ENCODE measurements at places on chromosomes 6 and 20. TPM values are rescaled to one million over a fixed set of nuclear protein-coding genes. Genes with fewer than 3 reads are reported as not detected.

The BEND6 gene
- not detected for total RNA-seq

GRCh38 chr6:132695773-132696172 lies 18.1 kb downstream of the VNN1 start:
- DNase-seq: no peak
- peaks cover 4% of the 10 kb centered on the region for H3K27me3 ChIP-seq
- no peaks in the 10 kb centered on the region for H3K36me3 ChIP-seq
- H3K27ac ChIP-seq: no peak overlapping the region
- no peaks in the 10 kb centered on the region for H3K4me1 ChIP-seq

DNA sequence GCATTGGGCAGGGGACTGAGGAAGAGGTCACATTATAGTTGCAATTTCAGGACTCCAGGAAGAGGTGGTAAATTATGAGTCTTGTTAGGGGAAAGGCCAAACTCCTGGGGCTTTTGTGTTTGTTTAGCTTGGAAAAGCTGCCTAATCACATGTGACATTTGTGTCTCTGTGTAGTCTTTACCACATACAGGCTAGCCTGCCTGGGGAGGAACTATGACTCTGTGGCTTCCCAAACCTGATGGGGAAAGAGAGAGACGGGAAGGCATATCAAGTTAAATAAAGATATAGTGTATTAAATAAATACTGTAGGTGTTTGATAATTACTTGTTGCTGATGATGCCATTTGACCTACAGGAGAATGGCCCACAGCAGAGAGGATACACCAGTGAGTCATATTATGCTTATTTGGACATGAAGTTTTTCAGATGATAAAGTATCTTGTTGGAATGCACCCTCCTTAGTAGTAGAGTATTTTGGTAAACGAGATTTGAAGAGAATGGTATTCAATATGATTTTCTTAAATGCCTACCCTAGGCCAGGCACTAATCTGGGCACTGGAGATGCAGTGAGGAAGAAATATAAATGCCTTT lies 4.0 kb downstream of the BLTP3A start:
- H3K4me3 ChIP-seq: no peak overlapping the region
- no peak for DNase-seq
- H3K36me3 ChIP-seq: no peaks in the 10 kb centered on the region
- no peaks in the 10 kb centered on the region for H3K27me3 ChIP-seq

The RAET1L gene
- total RNA-seq: not detected

- DNase-seq: no peak
- H3K27me3 ChIP-seq: no peaks in the 10 kb centered on the region
- no peak overlapping the region for H3K4me3 ChIP-seq
- H3K27ac ChIP-seq: no peak overlapping the region
These were observed 772.0 kb downstream of the HACE1 start for GRCh38 chr6:104087765-104088164.

GRCh38 chr6:49551866-49552129 lies 1.3 kb downstream of the C6orf141 start:
- H3K4me3 ChIP-seq: no peak overlapping the region
- H3K36me3 ChIP-seq: no peaks in the 10 kb centered on the region
- DNase-seq: no peak
- peaks cover 27% of the 10 kb centered on the region for H3K27me3 ChIP-seq
- H3K27ac ChIP-seq: no peak overlapping the region
- peaks cover 15% of the 10 kb centered on the region for H3K4me1 ChIP-seq

DNA sequence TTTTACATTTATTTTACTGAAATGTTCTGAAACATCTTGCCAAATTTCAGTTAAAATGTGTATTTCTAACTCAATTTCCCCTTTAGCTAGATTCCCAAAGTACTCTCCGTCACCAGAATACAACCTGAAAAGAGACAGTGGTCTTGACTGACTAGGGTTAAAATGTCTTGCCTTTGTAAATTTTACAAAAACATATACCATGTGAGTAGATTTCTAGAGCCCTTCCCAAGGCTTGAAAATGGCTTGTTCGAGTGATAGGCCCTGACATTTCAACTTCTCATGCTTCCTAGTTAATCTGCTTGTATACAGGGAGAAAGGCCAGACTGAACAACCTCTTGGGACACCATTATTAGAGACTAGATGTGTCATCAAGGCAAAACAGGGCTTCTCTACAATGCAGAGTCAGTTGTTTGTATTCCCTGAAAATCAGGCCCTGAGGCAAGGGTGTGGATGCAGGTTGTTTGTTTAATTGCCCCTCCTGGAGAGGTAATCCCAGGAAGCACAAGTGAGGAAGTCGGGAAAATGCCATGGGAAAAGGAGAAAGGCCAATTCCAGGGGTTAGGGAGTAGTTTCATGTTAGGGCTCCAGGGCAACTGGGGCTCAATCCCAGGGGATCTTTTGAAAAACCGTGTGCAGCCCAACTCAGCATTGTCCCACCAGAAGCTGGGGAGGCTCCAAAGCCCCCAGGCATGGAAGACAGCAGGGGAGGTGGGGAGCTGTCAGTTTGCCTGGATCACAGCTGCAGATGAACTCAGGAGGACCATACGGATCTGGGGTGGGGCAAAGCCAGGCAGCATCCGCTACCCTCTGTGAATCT lies 11.6 kb upstream of the TFB1M start:
- no peak overlapping the region for H3K4me3 ChIP-seq
- DNase-seq: no peak
- H3K27me3 ChIP-seq: no peaks in the 10 kb centered on the region
- H3K4me1 ChIP-seq: no peaks in the 10 kb centered on the region

The MAS1 gene
- not detected for total RNA-seq

The COL12A1 gene
- not detected for total RNA-seq

DNA sequence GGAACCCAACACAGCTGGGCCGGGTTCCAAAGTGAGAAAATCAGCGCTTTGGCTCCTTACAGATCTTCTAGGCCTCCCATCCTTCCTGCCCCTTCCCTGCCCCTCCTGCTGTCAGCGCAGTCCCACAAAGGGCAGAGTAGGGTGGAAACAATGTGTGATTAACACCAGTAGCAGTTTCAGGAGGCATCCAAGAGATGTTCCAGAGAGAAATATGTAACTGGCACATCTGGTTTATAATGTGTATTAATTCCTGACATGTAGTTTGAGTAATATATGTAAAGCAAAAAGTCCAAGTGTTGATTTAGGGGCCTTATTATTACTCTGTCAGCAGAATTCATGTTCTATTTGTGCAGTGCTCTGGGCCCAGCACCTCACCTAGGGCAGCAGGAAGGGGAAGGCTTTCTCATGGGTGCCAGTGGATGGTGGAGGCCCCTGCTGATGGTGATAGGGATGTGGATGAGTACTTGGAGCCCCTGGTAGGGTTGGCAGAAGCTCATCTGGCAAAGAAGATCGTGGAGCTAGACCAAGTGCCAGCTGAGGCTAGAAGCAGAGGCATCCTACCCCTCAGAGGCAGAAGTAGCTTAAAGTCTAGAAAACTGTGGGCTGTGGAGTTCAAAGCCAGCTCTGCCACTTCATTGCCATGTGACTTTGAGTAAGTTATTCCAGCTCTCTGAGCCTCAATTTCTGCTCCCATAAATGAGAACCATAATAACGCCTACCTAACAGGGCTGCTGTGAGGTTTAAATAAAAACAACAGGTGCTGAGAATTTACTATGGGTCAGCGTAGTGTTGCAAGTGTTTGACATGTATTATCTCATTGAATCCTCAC lies 22.4 kb upstream of the RALY start:
- no peaks in the 10 kb centered on the region for H3K27me3 ChIP-seq
- H3K4me3 ChIP-seq: no peak overlapping the region

DNA sequence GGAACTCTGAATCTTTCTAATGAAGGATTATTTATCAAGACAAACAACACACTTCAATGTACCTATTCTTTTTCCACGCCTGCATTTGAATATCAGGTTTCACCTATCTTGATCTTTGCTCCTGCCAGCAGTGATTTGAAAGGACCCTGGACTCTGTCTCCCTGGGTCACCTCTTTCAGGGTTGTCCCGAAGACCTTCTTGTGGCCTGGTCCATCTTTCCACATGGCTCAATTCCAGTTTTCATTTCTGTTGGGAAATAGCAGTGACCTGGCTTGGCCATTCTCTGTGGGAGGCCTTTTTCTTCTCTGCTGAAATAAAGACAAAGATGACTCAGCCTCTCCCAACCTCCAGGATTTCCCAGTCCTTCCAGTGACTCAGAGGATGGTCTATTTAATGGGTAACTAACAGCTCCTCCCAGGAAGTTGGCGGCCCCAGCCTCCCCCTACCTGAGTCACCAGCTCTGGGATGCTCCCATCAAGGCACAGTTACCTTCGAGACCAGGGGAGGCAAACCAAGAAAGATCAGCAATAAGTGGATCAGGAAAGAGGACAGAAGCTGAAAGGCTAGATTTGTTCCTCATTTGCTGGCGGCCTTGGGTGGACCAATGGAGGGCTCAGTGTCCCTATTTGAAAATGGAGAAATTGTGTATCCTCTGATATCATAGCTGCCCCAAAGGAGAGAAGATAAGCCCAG lies 120.2 kb upstream of the RNF24 start:
- H3K4me3 ChIP-seq: no peak overlapping the region
- H3K27me3 ChIP-seq: peaks cover 2% of the 10 kb centered on the region
- no peak overlapping the region for H3K27ac ChIP-seq

All from CD4-positive, alpha-beta T cell (primary cell).